ENCODE measurements at places on chromosomes 3 and 15. TPM values are rescaled to one million over a fixed set of nuclear protein-coding genes. Genes with fewer than 3 reads are reported as not detected.

The C2CD4A gene
- 0.16 TPM for total RNA-seq

The UACA gene
- 18.4 TPM for total RNA-seq

DNA sequence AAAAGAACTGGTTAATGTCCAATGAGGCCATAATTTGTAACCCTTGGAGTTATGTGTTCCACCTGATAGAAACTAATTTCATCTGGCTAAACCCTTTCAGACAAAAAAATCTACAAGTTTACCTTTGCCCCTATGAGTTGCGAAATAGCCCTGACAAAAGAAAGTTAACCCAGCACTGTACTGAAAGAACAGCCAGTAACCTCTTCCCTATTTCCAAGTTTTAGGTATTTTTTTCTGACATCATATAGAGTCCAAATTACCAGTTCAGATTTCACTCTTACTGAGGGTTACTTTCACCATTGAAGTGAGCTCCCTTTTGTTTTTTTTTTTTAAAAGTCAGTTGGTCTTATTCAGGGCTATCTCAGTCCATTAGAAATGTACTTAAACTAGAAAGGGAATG lies 42.8 kb upstream of the PTPRG start:
- no peak overlapping the region for H3K27ac ChIP-seq
- DNase-seq: no peak
- H3K27me3 ChIP-seq: no peaks in the 10 kb centered on the region
- H3K4me1 ChIP-seq: no peaks in the 10 kb centered on the region
- H3K4me3 ChIP-seq: no peak overlapping the region
- no peaks in the 10 kb centered on the region for H3K36me3 ChIP-seq

- no peak overlapping the region for H3K27ac ChIP-seq
- no peaks in the 10 kb centered on the region for H3K4me1 ChIP-seq
- H3K4me3 ChIP-seq: no peak overlapping the region
- no peaks in the 10 kb centered on the region for H3K27me3 ChIP-seq
Observed at GRCh38 chr3:61537366-61537765, 24.0 kb upstream of the PTPRG start.

- H3K27ac ChIP-seq: peak overlapping the region; percentile 88
- peak overlapping the region; percentile 88 for H3K4me3 ChIP-seq
- DNase-seq: no peak
- H3K4me1 ChIP-seq: peaks cover 22% of the 10 kb centered on the region
Observed at GRCh38 chr15:74696398-74696729, 540 bp upstream of the EDC3 start.

DNA sequence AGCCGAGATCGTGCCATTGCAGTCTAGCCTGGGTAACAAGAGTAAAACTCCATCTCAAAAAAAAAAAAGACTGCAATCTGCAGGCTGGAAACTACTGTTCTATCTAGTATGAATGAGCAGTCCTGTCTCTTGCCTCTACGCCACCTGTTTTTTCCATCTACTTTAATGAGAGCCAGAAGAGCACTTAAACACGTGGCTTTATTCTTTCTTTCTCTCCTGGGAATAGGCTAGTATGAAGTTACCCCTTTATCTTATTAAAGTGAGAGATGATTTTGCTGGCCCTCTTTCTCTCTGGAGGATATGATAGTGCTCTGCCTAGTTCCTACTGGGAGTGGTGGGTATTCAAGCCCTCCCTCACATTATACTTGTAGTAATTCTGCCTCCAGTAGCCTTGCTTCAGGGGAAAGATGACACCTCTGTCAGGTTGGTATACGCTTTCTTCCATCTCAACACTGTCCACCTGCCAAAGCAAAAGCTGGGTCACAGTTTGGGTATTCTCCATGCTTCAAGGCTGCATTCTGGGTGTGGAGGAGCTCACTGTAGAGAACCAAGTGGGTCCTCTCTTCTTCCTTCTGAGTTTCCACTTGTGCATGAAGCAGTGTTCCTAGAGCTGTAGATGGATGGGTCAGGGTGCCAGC lies 17.8 kb downstream of the MAPKBP1 start:
- H3K36me3 ChIP-seq: no peaks in the 10 kb centered on the region
- no peak for DNase-seq
- no peaks in the 10 kb centered on the region for H3K27me3 ChIP-seq
- H3K4me1 ChIP-seq: peaks cover 57% of the 10 kb centered on the region
- H3K27ac ChIP-seq: no peak overlapping the region

The VEPH1 gene
- total RNA-seq: 0.86 TPM

DNA sequence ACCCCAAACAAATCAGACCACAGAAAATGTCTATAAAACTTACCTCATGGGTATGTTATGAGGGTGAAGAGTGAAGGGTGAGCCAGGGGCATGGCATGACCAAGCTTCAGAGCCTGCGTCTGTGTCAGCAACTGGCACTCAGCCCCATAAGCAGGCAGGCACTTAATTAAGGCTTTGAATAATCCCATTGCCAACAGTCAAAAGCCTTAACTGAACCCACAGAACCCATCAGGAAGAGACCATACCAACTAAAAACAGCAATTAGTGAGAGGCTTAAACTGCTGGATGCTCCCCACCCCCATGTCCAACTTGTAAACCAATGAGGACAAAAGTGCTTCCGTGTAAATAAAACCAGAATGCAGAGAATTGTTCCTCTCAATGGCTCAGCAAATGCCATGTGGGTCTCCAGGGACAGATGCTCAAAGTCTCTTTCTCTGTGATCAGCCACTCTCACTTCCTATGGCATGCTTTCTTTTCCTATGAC lies 126.0 kb downstream of the MYLK start:
- H3K4me1 ChIP-seq: peaks cover 21% of the 10 kb centered on the region
- H3K27me3 ChIP-seq: no peaks in the 10 kb centered on the region
- H3K36me3 ChIP-seq: no peaks in the 10 kb centered on the region
- no peak overlapping the region for H3K4me3 ChIP-seq

DNA sequence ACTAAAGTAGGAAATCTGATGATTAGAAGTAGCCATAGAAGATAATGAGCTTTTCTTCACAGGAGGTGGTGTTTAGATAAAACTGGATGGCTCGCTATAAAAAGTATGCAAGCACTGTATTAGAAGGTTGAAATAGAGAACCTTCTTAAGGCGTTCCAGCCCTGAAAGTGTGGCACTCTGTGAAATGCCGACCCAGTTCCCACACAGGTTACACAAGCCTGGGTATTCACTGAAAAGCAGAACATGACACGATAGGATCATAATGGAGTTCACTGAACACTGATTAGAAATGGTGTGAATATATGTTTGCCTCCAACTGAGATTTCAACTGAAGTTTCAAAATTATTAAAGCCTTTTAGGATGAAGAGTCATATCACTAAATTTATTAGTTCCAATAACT lies 15.0 kb upstream of the LRRC34 start:
- no peak overlapping the region for H3K27ac ChIP-seq
- no peaks in the 10 kb centered on the region for H3K36me3 ChIP-seq
- no peak overlapping the region for H3K4me3 ChIP-seq

DNA sequence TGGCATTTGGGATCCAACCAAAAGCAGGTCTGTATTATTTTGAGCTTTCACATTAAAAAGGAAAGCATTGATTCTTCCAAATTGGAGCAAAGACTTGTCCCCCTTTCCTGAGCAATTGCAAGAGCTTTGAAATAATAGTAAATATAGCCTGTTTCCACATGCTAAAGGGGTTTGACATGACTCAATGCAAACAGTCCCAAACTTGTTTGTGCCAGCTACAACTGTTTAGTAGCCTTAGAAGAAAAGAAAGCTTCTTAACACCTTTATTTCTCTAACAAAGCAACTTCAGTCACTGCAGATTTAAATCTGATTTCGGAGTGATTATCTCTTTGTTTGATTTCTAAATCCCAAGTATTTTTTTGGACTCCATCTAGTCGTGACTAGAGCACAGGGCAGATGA lies 180.2 kb downstream of the SEMA6D start:
- H3K27me3 ChIP-seq: no peaks in the 10 kb centered on the region
- no peaks in the 10 kb centered on the region for H3K36me3 ChIP-seq
- H3K4me3 ChIP-seq: no peak overlapping the region
- no peak overlapping the region for H3K27ac ChIP-seq
- DNase-seq: no peak

DNA sequence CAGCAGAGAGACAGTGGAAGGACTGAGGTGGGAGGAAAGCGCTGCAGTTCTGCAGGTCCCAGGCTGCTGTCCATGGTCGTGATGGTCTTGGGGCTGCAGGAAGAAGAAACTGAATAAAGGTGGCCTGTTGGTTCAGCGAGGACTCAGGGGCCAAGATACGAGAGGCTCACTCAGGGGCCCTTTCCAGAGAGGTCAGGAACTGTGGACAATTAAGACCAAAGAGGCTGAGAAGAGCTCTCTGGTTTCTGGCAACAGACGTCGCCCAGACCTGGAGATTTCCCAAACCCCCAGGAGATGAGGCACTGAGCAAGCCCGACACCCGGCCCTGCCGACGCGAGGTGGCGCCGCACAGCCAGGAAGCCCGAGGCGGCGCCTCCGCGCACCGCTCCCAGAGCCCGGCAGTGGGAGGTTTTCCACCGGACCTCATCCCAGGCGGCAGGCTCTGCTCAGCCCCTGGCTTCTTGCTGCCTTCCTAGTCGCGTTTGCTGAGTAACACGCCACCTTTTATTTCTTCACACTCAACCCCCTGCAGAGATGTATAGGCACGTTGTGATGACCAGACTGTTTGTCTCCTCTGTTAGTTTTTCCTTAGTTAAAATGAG lies 56.4 kb upstream of the ARRDC4 start:
- peaks cover 9% of the 10 kb centered on the region for H3K4me1 ChIP-seq
- H3K36me3 ChIP-seq: no peaks in the 10 kb centered on the region
- H3K4me3 ChIP-seq: no peak overlapping the region
